Sigmoid colon (tissue), 7 donors: ENCODE measurements at places on chromosomes 3 and 15.

DNA sequence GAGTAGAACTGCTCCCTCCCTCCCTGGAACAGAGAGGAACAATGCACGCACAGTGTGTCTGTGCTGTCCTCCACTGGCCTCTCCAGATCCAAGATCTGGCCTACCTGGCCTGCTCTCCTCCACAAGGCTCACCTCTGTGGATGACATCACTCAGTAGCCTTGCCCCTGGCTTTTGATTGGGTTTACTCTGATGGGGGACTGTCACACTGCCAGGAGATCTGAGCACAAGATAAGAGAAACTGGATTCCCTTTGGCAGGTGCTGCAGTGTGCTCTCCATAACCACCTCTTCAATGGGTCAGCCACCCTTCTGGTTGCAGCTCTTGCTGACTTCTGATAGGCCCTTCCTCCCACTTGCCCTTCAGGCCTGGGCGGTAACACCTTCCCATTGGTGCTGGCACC is 22.6 kb upstream of the ANO10 start:
- DNase-seq: no peak

DNA sequence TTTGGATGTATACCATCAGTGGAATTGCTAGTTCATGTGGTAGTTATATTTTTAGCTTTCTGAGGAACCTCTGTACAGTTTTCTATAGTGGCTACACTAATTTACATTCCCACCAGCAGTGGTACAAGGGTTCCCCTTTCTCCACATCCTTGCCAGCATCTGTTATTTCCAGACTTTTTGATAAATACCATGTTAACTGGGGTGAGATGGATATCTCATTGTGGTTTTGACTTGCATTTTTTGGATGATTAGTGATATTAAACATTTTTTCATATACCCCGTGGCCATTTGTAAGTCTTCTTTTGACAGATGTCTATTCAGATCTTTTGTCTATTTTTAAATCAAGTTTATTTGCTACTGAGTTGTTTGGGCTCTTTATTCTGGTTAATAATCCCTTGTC is 455.6 kb upstream of the RARB start:
- no peak for DNase-seq

GRCh38 chr15:57698243-57698642 is 8.3 kb upstream of the POLR2M start:
- no peak for DNase-seq

DNA sequence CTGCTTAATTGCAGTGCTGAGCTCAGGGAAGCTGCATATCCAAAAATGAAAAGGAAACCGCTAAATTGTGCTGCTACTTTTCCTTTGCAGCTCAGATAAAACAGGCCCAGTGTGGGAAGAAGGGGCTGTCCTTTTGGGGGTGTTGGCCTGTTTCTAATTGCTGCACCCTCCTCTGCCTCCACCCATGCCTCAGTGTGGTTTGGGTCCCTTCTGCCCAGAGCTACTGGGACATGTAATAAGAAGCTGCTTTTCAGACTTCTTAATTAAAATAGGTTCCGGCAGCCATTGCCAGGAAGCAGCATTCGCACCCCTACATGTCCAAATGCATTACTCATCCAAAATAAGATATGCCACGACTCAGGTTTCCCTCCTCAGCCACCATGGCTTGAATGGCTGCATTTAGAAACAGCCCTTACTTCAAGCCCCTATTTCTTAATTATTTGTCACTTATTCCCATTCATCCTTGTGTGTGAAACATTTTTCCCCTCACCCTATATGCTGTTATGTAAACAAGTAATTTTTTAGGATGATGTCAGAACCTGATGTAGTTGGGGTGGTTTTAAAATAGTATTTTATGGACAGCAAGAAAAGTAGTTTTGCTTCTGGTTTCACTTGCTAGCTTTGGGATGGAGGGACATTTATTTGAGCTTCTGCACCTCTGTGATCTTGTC is 235.9 kb upstream of the CTDSPL start:
- DNase-seq: no peak
